Right ventricle myocardium superior (tissue), 1 donor: ENCODE measurements at places on chromosomes 2 and 18. TPM values are rescaled to one million over a fixed set of nuclear protein-coding genes. Genes with fewer than 3 reads are reported as not detected.

GRCh38 chr2:237389831-237390230 lies 24.1 kb downstream of the COL6A3 start:
- DNase-seq = no peak

- DNase-seq = no peak
Measured at GRCh38 chr18:22988208-22988607, 55.1 kb downstream of the RBBP8 start.

The TUBA3D gene
- 113 TPM for total RNA-seq

GRCh38 chr2:218806346-218806978 lies 24.5 kb downstream of the CYP27A1 start:
- DNase-seq = peak; percentile 79

- DNase-seq = no peak
Measured at GRCh38 chr2:9234680-9235146, 28.1 kb downstream of the ASAP2 start.

DNA sequence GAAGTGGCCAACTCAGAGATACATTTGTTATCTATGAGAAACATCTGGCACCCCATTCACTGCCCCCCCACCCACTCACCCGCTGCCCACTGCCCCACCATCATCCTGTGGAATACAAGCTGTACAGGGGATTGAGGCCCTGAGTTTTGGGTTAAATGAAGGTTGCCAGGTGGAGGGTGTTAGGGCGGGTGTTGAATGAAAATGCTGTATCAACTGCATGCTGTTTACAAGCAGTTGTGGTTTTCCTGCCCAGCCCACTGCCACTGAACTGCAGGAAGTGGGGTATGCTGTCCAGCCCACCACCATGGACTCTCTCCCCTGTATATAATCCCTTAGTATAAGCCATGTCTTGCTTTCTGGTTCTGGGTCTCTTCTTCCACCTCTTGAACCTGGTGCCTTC lies 481.9 kb downstream of the METTL4 start:
- no peak for DNase-seq

DNA sequence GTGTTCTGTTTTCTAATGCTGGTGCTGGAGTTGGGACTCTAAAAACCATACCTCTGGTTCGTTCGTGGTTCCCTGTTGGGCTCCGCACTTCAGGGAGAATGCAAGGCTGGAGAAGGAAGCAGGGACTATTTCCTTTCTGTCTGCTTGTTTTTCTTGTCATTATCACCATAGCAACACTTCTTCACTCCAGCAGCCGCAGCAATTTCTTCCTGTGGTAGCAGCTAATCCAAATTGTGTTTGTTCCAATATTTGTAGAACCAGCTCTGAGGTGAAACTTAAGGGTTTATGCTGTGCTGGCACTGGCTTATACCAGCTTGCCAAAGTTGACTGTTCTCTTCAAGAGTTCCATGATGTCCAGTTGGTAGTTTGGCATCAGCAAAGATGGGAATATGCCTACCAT lies 301.4 kb upstream of the SYT4 start:
- DNase-seq = no peak

DNA sequence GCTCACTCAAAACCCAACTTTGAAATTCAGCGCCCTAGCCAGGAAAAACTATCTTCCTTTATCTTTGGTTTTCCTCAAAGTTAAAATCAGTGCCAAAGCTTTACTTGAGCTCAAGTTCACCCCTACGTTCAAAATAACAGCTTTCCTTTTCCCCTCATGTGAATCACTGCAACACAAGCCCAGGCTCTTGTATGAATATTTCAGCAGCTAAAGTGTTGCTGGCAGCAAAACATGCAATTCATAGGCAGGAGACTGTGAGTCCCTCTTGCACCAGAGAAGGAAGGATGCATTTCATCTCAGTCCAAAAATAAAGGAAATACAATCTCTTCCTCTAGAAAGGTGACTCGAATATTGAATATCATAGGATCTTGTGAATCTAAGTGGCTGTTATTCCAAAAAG lies 461.3 kb upstream of the SOX11 start:
- DNase-seq = no peak

DNA sequence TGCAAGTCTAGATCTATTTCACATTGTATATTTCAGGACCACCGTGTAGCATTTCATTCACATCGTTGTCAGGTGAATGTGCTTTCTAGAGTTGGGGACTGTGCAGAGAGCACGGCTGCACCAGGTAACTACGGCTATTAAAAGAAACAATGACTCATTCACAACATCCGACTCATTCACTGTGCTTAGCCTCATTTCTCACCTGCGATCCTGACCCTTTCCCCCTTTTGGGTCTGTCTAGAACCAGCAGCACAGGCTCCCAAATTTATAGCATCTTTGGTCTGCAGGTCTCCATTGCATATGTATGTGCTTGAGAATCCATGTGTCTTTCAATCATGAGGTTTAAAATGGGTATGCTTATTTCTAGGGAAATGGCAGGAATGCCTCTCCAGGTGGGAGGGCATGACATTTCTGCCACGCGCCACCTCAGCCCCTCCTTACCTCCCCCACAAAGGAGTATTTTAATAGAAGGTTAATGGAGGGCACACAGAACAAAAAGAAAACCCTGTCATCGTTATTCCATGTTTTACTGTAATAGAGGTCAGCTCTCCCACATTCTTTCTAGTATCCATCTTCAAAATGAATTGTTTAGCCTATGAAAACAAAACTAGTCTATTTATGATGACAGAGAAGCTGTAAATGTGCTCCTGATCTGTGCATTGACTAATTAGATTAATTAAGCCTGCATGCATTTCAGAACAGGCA lies 246.7 kb upstream of the EPHA4 start:
- DNase-seq = no peak

The CCDC68 gene
- 3.7 TPM for total RNA-seq

- no peak for DNase-seq
Measured at GRCh38 chr2:175964195-175964594, 37.9 kb downstream of the LNPK start.

The ERFE gene
- not detected for total RNA-seq

DNA sequence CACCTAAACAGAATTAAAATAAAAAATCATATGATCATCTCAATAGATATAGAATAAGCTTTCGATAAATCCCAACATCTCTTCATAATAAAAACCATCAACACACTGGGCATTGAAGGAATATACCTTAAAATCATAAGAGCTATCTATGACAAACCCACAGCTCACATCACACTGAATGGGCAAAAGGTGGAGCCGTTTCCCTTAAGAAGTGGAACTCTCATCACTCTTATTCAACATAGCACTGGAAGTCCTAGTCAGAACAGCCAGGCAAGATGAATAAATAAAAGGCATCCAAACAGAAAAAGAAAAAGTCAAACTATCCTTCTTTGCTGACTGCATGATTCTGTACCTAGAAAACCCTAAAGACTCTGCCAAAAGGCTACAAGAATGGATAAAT lies 510.3 kb downstream of the ZNF804A start:
- DNase-seq = no peak

- DNase-seq = no peak
Measured at GRCh38 chr2:61700464-61700863, 153.4 kb downstream of the FAM161A start.

DNA sequence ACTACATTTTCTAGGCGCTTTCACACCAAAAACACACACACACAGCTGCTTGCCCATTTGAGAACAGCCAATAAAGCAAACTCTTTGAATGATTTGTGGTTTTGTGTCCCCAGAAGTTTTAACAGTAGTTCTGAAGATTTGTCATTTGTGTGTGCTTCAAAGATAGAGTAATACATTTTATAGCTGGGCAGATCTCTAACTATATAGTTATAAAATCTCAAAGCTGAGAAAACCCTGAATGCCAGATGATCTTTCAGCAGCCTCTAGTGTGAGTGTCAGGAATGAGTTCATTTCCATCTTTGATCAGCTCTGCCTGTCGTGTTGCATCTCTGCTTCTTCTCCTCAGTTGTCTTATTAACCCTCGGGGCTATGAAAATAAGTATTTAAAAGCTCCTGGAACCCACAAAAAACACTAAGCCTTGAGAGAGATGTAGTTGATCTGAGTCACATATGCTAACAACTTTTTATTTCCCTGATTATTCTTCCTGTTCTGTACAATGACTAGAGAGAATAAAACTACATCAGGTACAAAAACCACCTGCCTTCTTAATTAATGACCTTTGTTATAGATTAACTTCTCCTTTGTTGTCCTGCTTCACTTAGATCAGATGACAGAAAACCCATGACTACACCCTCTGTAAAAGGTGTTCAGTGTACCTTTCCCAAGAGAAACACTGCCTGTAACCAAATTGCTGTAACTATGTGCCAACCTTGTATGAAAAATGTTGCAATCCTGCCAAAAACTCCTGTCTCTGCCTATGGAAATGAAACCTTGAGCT lies 30.0 kb upstream of the SLC3A1 start:
- DNase-seq = no peak

GRCh38 chr18:14100503-14101286 lies 31.5 kb downstream of the ZNF519 start:
- DNase-seq = no peak

DNA sequence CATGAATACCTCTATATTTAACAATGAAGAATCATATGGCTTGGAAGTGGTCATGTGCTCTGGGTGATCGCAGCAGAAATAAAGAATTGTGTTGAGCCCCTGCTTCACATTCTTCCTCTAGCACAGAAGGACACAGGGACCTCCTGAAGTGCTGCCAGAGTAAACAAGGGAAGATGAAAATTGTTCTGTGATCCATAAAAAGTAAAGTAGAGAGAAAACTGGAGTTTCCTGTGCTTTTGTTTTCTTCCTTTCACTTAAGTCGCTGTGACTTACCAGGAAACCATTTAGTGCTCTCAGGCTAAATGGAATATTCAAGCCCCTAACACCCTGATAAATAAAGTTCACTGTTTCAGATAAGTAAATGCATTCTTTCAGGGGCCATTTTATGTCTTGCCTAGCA lies 1173.6 kb upstream of the CHAC2 start:
- DNase-seq = no peak
